T-helper 2 cell (primary cell): ENCODE measurements at places on chromosomes 3 and 15.

- DNase-seq: no peak
Observed at GRCh38 chr3:107644631-107645030, 121.9 kb downstream of the BBX start.

DNA sequence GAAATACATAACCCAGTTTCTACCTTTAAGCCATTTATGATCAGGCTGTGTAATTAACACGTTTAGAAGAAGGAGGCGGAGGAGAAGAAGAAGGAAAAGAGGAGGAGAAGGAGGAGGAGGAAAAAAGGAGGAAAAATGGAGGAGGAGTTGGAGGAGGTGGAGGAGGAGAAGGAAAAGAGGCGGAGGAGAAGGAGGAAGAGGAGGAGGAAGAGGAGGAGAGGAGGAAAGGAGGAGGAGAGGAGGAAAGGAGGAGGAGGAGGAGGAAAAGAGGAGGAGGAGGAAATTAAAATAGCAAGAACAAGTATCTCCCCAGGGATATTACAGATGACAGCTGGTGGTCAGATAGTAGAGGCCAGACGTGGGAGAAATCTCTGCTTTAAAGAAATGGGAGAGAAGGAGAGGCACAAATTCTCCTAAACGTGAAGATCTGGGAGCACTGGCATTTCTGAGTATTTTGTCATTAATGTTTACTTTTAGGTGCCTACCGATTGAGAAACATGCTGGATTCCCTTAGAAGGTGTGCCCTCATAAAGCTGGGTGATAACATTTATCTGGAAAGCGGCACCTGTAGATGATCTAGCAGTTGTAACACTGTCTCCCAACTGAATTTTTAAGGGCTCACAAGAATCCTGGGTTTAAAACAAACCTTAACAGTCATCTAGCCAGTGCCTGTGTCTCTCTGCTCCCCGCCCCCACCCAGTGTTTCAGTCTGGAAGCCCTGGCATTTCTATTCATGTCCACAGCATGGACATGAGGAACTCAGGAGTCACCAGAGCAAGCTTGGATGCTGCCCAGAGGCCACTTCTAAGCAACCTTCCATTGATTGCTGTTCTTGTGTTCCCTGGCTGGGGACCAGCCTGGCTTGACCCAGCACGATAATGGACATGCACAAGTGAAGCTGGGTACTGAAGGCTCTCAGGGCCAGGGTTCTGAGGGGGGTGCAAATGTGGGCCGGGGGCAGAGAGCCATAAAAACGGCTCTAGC, 75.2 kb downstream of the CHRNA7 start:
- DNase-seq: no peak

DNA sequence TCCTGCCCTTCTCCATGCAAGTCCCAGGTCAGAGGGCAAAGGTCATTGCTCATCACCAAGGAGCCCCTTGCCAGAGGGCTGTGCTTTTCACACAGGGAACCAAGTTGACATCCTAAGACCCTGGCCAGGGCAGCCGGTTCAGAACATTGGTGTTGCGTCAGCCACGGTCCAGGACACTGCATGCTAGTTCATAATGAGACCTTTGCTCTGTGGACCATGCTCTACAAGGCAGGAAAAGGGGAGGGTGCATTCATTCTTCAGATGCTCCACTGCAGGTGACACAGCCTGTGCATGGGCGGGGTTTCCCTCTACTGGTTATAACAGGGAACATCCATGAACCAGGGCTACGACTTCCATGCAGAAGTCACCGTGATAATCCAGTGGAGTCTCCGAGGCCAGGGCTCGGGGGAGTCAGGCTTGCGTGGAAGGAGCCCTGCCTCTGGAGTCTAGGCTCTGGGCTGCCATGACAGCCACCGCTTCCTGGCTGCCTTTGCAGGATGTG, 81.6 kb downstream of the OCA2 start:
- DNase-seq: no peak

- no peak for DNase-seq
Observed at GRCh38 chr3:129435367-129435766, 4.4 kb downstream of the MBD4 start.

- no peak for DNase-seq
Observed at GRCh38 chr3:133773732-133774131, 27.5 kb downstream of the TF start.

DNA sequence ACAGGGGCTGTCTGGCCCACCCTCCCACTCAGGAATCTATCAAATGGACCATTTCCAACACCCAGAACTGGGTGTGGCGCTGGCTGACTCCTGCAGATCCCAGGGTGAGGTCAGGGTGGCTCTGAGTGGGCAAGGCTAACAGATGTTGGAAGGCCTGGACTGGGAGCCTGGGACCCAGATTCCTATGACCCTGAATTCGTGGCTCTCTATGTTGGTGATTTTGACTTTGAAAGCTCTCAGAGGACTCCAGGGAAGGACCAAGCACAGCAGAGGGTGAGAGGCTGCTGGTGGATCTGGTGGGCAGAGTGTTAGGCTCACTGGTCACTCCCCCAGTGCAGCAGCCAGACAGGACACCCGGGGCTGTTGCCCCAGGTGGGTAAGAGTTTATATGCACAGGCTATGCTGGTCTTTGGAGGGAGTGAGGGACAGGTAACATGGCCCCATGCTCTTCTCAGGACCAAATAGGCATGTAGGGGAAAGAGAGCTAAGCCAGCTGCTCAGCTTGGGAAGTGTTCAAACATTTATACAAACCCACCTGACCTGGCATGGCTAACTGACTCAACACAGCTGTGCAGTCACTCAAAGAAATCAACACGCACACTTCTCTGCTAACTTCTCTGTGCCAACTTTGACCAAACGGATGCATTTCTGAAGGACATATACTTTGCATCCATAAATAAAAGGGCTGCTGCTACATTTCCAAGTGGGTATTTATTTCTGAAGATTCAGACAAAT, 62.6 kb upstream of the RAB6B start:
- no peak for DNase-seq

GRCh38 chr3:184395320-184395660, 15.4 kb downstream of the CHRD start:
- DNase-seq: no peak
